ENCODE measurements at places on chromosomes 6 and 20.

- no peak for DNase-seq
Measured at GRCh38 chr6:133645966-133646740, 242.8 kb upstream of the TCF21 start.

GRCh38 chr6:94862112-94862511 lies 715.2 kb upstream of the MANEA start:
- no peak for DNase-seq

DNA sequence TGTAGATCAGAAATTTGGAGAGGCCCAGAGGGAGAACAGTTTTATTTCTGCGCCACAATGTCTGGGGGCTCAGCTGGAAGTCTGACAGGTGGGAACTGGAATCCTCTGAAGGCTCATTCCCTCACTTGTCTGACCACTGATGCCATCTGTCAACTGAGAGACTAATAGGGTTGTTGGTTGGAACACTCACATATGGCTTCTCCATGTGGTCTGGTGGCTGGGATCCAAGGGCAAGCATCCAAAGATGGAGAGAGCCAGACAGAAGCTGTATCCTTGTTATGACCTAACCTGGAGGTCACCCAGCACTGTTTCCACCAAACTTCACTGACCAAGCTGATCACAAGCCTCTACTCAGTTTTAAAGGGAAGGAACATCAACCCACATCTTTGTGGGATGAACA lies 117.9 kb upstream of the AKAP12 start:
- DNase-seq, result no peak

DNA sequence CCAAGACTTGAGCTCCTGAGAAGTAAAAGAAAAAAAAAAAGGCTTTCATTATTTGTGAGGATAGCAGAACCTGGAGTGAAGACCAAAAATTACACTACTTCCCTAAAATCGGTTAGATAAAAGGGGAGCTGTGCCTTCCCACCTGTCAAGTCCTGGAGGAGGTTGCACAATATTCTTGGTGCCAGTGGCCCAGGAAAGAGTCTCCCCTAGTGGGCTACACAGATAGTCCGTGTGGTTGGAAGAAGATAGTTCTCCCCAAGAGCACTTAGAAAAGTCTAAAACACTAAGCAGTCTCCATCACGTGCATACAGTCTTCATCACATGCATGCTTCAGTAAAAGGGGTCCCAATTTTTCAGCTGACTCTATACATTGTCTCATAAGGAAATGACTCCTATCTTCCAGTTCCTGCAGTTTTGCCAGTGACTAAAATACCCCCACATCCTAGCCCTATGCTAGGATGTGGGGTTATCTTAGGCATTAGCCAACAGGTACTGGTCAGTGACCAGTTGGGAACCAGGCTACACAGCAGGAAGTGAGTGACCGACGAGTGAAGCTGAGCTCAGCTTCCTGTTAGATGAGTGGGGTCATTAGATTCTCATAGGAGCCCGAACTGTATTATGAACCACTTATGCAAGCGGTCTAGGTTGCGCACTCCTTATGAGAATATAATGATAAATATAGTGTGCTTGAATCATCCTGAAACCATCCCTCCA lies 199.5 kb upstream of the FAM83B start:
- no peak for DNase-seq

DNA sequence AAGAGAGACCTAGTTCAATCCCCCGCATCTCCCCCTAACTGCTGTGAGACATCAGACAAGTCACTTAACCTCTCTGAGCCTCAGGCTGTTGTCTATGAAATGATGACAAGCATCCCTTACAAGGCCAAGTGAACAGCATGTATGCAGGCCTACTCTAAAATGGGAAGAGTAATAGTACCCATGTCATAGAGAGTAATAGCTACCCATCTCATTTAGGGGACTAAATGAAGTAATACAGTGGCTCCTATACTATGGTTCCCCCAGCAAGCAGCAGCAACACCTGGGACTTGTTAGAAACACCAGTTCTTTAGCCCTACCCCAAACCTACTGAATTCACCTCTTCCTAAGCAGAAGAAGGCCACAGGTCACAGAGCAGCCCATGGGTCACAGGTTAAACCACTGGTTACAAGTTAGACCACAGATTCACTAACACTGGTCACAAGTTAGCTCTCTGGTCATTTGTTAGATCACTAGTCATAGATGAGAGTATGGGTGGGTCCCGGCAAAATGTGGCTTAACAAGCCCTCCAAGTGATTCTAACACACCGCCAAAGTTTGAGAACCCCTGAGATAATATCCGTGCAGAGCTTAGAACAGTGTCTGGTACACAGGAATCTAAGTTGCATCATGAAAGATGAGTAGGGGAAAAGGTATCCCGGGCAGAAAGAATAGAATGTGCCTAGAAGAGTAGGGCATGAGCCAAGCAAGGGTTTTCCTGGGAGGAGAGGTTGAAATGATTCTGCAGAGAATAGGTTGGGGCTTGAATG lies 1.4 kb downstream of the DEFB124 start:
- no peak for DNase-seq

- DNase-seq, result no peak
Measured at GRCh38 chr20:63057171-63058117, 50.7 kb upstream of the BHLHE23 start.

GRCh38 chr6:101113468-101114260 lies 232.5 kb upstream of the ASCC3 start:
- no peak for DNase-seq

DNA sequence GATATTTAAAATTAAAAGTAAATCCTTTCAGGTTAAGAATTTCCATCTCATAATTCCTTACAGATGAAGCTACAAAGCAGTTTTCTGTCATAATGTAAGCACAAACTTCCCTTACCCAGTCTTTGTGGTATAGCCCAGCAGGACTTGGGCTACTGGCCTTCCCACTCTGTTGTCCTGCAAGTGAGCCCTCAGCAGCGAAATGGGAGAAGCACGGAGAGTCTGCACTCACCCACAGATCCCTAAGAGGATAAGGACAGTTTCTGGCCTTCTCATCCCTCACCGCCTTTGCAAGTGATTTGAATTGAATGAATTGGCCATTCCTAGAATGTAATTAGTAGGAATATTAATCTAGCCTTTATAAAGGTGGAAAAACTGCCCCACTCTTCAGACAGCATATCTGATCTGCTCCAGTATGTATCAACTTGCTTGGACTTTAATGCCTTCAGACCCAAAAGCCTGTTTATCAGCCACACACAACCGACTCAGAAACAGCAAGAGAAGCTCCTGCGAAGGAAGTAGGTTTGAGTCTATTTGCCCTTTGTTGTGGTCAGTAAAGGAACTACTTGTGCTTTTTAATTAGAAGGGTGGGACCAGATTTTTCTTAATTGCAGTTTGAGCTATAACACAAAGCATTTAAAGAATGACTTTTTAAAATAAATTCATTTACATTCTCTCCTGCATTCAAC lies 29.9 kb upstream of the PRDM1 start:
- no peak for DNase-seq

DNA sequence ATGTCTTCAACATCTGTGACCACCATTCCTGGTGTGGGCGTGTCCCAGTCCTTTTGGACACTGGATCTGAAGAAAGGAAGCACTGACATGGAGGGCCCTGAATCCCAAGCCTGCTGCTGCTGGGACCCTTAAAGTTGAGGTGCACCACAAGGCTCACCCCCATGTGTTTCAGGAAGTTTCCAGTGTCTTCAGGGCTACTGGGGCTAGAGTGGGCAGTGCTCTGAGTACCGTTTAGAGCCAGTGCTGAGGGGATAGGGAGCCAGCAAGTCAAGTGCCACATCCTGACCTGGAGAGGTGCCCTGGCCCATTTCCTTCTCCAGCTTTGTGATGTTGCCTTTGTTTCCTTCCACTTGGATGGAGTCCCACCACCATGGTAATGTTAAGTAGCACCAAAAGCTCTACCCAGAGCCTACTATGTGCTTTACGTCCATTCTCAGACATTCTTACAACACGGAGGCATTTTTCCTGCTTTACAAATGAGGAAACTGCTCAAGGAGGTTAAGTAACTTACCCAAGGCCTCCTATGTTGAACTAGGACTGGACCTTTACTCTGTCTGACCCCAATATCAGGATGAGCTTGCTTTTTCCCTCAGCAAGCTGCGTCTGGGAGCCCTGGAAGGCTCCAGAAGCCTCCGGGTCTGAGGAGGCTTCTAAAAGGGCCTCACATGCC lies 552 bp upstream of the DEF6 start:
- DNase-seq, result no peak

DNA sequence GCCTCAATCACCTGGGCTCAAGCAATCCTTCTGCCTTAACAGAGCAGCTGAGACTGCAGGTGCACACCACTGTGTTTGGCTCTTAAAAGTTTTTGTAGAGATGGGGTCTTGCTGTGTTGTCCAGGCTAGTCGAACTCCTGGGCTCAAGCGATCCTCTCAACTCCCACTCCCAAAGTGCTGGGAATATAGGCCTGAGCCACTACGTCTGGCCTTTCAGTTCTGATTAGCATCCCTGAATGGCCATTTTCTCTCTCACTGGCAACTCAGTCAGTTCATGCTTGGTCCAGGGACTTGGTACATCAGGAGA lies 28.5 kb downstream of the DNMT3B start:
- DNase-seq, result no peak

DNA sequence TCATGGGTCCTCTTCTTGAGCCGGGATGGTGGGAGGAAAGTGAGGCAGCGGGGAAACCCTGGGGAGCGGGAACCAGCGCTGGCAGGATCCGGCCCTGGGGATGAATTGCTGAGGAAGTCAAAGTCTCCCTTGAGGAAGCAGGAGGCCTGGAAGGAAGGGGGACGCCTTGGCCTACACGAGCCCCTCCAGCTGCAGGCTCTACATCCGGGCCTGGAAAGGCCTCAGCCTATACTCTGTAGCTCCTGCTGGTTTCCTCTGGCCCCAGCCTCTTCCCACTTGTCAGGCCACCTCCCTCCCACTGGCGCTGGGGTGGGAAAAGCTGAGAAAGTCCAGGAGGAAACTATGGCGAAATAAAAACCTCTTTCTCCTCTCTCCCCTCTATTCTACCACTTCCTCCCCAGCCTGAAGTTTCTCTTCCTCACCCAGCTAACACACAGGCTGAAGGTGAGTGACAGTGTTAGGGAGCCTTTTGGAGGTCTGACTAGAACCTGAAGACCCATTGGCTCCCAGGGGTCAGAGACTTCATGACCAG lies 14.9 kb downstream of the TREML2 start:
- DNase-seq, result no peak

DNA sequence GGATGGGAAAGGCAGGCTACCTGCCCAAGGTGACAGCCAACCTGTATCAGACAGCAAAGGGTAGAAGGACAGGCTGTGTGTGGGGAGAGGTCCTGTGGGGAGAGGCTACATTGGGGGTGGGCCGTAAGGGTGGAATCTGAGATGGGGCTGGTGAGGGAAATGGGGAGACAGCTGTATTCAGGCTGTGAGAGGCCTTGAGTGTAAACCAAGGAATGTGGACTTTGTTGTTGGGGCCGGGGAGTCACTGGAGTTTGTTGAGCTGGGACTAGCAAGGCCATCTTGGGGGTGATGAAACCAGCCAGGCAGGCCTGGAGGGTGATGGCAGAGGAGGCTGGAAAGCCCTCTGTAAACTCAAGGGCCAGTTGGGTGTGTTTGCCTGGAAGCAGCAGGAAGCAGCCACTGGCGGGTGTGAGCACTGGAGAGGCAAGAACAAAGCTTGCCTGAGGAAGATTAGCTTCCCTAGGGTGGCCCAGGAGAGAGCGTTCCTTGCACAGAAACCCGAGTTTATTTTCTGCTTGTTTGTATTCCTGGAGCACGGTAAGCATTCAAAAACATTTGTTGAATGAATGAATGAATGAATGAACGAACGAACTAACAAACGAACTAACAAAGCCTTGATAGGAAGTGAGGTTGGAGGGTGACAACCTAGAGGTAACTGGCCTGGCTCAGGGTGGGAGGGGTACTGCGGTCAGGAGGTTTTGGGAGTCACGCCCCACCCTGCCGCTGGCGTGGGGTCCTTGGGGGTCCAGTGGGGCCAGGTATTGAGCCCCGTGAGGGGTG lies 18.9 kb downstream of the TTBK1 start:
- DNase-seq, result no peak

DNA sequence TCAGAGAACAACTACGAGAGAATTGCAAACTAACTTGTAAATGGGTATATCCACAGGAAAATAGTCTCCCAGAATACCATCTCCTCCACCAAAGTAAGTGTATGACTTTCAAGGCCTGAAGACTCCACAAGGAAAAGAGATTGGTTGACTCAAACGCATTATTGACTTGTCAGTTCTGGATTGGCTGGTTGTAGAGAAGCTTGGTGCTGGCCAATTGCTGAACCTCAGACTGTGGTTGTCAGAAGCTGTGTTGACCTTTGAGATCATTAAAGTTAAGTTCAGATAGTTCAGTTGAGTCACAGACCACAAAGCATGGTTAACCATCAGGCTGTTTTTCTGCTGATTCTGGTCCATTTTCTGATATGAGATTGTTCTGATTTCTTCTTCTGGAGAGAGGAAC lies 388.3 kb downstream of the BMP2 start:
- DNase-seq, result no peak

DNA sequence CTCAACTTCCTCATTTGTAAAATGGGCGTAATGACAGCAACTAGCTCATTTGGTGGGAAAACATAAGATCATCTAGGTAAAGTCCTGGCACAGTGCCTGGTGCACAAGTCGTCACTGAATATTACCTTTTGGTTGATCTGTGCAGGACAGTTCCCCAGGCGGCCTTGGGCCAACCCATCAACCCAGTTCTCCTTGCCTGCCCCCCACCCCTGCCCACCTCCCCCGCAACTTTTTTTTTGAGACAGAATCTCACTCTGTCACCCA lies 99.2 kb downstream of the JPH2 start:
- DNase-seq, result no peak

DNA sequence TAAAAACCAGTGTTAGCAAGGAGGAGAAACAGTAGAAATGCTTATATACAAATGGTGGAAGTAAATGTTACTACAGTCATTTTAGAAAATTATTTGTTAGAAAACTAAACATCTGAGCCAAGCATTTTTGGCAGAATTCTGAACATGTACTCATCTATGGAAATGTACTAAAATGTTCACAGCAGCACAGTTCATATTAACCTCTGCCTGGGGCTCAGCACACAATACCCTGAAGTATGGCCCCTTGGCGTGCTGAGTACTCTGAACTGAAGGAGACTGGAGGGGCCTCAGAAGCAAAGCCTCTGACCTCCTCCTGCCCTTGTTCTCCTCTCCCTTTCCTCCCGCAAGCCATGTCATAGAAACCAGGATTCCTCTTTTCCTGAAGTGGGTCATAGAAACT lies 66.2 kb upstream of the RALGAPA2 start:
- no peak for DNase-seq

- DNase-seq, result no peak
Measured at GRCh38 chr6:147528511-147529145, 20.1 kb downstream of the SAMD5 start.

DNA sequence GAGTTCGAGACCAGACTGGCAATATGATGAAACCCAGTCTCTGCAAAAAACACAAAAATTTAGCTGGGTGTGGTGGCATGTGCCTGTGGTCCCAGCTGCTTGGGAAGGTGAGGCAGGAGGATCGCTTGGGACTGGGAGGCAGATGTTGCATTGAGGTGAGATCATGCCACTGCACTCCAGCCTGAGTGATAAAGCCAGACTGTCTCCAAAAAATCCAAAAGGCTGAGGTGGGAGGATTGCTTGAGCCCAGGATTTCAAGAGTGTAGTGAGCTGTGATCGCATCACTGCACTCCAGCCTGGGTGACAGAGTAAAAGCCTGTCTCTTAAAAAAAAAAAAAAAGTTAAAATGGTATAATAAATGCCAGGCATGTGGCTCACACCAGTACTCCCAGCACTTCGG lies 1.3 kb upstream of the PTCRA start:
- no peak for DNase-seq
